ENCODE measurements at places on chromosomes 6 and 20. TPM values are rescaled to one million over a fixed set of nuclear protein-coding genes. Genes with fewer than 3 reads are reported as not detected.

The SAMD10 gene
- 1.8 TPM for total RNA-seq

The KCNS1 gene
- 0.20 TPM for total RNA-seq

The GINS1 gene
- 17.0 TPM for total RNA-seq

The TLDC2 gene
- total RNA-seq = not detected

All from subcutaneous preadipocyte (primary cell).